ENCODE measurements at places on chromosomes 6 and 20. TPM values are rescaled to one million over a fixed set of nuclear protein-coding genes. Genes with fewer than 3 reads are reported as not detected.

Gene TBX18
- 0.49 TPM for total RNA-seq

Gene GLP1R
- not detected for total RNA-seq

Gene TMEM200A
- total RNA-seq, result 26.9 TPM

Gene HLA-DQA1
- 45.0 TPM for total RNA-seq

Gene SLC24A3
- 3.2 TPM for total RNA-seq

Gene CEP43
- total RNA-seq, result 22.5 TPM

Gene SRSF6
- 109 TPM for total RNA-seq

Gene PRICKLE4
- total RNA-seq, result 6.7 TPM

Gene GPR63
- 1.1 TPM for total RNA-seq

Gene TXLNB
- total RNA-seq, result 0.14 TPM

Gene PNPLA1
- total RNA-seq, result 0.43 TPM

Gene ADISSP
- total RNA-seq, result 19.8 TPM

Gene SNPH
- total RNA-seq, result 1.4 TPM

Gene NOTCH4
- total RNA-seq, result 4.1 TPM

Gene GMPR
- total RNA-seq, result 2.3 TPM

Gene TEAD3
- total RNA-seq, result 25.5 TPM

Gene BHLHE23
- total RNA-seq, result not detected

Gene LAMA2
- 14.4 TPM for total RNA-seq

Gene OR2B6
- total RNA-seq, result not detected

Gene PET117
- total RNA-seq, result 16.8 TPM

Measured in left colon (tissue), 2 donors.